ENCODE measurements at places on chromosomes 6 and 20.

GRCh38 chr20:20017844-20018185, 653 bp downstream of the NAA20 start:
- DNase-seq = no peak

DNA sequence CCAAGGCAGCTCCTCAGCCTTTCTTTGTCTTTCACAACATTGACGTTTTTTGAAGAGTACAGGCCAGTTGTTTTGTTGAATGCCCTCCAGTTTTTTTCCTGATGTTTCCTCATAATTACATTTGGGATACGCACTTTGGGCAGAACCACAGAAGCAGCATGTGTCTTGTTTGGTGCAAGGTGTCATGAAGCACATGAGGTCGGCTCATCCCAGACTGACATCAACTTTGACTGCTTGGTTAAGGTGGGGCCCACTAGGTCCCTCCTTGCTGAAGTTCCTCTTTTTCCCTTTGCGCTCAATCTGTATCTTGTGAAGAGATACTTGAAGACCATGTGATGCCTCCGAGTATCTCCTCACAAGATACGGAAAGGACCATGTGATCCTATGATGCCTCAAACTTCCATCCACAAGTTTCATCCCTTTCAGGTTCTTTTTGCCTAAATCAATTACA, 10.5 kb downstream of the SNAI1 start:
- no peak for DNase-seq

DNA sequence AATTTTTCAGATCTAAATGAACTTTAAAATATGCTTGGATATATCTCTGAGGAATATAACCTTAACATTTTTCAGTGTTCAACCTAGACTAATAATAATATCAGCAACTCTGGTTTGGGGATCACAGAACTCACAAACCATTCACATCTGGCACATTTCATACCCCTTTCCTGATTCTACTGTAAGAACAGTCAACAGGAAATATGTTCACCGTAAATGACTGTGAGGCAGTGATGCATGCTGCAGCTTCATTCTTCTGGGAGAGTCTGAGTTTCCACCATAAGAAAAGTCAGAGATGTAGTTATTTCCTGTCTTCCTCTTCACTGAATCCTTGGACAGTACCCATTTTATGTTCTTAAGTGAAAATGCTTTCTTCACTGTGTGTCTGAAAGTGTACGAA, 134.2 kb upstream of the IFNGR1 start:
- no peak for DNase-seq

- DNase-seq = no peak
Measured at GRCh38 chr6:116447052-116447451, 14.1 kb upstream of the CALHM6 start.

- no peak for DNase-seq
Measured at GRCh38 chr6:30043744-30044143, 17.3 kb upstream of the POLR1H start.

- DNase-seq = no peak
Measured at GRCh38 chr20:62359491-62360121, 7.5 kb downstream of the LAMA5 start.

- DNase-seq = no peak
Measured at GRCh38 chr6:49326347-49326746, 136.7 kb downstream of the MMUT start.

DNA sequence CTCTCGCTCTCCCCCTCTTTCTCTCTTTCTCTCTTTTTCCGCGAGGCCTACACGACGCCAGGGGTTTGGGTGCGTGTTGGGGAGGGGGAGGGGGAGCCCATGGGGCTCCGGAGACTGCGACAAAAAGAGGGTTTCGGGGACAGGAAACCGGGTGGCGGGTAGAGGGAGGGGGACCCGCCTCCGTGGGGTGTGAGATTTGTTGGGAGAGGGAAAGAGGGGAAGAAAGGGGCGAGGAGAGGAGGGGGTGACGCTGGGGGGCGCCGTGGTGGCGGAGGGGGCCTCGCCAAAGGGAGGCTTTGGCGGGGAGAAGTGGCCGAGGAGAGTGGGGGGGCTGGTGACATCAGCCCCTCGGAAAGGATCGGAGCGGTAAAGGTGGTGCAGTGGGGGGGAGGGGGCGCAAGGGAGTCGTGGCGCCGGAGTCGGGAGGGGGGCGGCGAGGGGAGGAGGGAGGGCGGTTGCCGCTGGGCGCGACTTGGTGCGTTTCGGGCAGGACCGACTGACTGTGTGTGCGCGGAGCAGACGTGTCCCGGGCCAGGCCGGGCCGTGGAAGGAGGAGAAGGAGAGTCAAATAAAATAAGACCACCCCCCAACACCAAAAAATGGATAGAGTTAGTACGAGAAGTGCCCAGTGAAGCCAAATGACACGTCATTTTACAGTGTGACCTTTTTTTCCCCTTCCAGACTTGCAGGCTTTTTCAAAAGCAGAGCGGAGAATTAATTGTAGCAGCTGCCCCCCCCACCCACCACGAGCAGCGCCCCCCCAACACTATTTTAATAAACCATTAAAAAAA, 39.8 kb downstream of the GNAS start:
- DNase-seq = peak; percentile 41

- DNase-seq = no peak
Measured at GRCh38 chr6:149410557-149410956, 10.5 kb downstream of the SUMO4 start.

- no peak for DNase-seq
Measured at GRCh38 chr6:170471491-170471890, 81.6 kb downstream of the PSMB1 start.

DNA sequence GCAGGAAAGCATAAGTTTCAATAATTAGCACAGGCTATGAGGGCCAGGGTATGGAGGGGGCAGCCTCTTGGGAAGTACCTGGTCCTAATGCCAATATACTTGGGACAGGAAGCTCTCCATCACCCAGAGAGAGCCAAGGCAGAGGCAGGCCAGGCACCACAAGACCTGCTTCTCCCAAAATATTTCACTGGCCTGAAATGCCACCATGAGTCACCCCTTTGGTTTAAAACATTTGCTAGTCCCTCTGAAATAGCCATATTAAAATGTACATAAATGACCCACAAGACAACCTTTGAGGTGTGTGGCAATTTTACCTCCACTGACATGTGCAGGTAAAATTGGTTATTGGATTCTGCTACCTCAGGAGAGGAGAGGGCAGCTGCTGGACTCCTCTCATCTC, 23.4 kb upstream of the SCUBE3 start:
- DNase-seq = no peak

DNA sequence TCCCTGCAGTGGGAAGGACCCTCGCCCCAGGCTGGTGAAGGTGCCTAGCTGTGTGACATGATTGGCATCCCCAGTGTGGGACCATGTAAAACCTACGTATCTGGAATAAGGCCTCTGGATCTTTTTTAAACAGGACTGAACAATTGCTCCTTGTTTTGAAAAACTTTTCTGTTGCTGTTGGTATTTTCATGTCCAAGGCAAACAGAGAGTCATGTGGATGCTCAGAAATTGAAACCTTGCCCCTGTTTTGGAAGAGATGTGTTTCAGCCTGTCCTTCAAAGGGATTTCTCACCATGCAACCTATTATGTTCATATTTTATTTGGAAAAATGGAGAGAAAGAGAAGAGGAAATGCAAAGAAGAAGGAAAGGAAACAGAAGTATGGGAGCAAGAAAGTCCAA, 362.3 kb downstream of the PKHD1 start:
- DNase-seq = no peak

DNA sequence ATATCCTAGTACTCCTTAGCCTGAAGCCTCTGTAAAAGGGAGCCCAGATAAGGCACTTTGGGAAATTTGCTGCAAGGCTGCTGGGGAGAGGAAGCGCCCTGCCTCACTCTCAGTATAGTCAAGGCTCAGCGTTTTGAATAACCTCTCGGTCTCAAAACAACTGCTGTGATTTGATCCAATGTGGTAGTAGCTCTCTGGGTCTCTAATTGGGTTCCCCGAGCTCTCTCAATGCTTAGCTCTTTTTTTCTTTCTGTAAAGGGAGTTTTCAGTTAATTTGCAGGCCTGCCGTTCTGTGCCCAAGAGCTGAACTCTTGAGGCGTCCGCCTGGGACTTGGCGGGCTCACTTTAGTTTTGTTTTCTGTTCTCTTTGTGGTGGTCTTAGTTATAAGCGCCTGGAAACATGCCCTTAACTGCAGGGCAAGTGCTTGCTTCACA, 41.2 kb downstream of the ZHX3 start:
- no peak for DNase-seq

- DNase-seq = no peak
Measured at GRCh38 chr6:110575925-110576463, 99.6 kb upstream of the SLC22A16 start.

DNA sequence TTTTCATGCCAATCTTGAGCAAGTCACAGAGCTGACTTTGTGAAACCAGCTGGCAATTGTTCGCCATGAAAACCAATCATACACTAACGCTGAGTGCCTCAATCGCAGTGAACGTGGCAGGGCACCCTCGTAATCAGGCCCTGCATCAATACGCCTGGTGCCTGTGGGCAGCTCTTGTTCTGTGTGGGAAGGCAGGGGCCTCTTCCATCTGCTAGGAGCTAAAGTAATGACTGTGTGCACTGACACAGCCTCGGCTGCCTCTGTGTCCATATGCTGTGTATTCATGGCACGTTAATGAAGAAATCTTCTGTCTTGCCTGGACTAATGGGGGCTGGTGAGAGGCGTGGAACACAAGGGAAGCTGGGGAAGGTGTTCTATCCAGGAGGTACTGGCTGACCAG, 27.8 kb upstream of the SYNDIG1 start:
- no peak for DNase-seq

- DNase-seq = no peak
Measured at GRCh38 chr20:51326201-51326819, 216.2 kb downstream of the NFATC2 start.

GRCh38 chr20:4068708-4069107, 53.4 kb upstream of the RNF24 start:
- no peak for DNase-seq

DNA sequence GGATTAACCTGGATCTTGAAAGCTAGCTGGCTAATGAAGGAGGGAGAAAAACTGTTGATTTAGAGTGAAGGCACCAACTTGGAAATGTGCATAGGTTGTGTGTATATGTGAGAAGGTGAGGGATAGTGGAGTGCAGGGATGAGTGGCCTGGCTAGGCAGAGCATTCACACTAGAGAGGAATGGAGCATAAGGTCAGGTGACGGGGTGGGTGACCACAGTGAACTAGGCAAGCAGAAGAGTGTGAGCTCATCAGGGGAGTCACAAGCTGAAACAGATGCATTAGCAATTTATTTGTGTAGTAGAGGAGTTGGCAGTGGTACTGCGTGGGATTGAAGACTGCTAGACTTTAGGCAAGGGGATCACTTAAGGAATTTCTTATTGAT, 10.5 kb downstream of the ANKRD66 start:
- no peak for DNase-seq

DNA sequence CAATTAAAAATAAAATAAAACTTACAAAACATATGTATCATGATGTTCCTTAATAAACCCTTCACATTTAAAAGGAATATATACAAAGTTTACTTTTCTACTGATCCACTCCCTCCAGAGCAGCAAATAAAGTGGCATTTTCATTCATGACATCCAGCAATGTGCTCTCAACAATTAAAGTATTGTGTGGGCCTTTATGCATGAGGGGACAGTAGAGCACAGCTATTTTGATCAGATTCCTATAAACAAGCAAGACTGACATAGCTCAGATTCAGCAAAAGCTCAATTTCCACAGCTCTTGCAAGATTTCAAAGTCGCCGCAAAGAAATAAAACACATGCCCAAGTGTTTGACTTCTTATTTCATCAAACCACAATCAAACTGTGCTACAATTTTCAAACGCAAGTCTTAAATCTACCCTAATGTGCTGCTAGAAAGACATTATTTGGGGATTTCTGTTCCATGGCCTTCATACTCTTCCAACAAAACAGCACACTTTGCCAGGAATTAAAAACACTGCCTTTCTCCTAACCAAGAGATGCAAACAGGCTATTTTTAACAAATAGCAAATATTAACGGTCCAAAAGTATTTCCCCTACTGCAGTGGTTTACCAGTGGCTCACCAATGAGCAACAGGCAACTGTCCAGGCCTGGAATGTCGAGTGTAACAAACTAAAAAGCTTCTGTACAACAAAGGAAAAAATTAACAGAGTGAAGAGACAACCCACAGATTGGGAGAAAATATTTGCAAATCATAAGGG, 52.3 kb downstream of the MBOAT1 start:
- DNase-seq = no peak

- no peak for DNase-seq
Measured at GRCh38 chr20:48720256-48720985, 107.4 kb downstream of the PREX1 start.

DNA sequence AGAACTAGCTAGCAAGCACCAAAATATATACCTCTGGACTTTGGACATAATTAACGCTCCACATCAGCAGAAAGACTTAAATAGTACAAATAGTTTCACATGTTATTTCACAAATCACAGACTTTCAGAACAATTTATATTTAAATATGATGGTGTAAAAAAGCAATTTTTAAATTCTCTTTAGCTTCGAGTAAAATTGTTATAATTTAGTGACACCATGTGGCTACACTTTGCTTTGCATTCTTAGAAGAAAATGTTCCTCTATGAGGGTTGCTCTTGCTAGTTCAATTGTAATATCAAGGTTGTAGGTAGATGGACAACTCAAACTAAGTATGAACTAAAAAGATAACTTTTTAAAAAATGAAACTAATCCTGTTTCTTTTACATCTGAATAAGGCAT, 69.0 kb downstream of the BTBD9 start:
- DNase-seq = no peak

DNA sequence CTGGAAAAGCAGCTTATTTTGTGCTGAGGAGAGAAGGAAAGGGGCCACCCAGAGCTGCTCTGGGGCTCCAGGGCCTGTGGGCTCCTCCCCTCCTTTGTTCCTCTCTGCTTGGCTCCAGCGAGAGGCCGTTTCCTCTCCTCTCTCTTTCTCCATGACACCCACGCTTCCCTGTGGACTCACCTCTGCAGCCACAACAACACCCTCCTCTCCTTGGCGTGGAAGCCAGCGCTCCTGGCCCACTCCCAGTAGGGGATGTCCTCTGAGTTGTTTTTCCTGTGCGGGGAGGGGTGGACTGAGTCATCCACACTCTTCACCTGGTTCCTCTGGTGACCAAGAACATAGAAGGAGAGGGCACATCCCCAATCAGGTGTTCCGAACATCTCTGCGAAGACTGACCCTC, 4.9 kb upstream of the CDSN start:
- no peak for DNase-seq

Measured in T-helper 17 cell (primary cell).